ENCODE measurements at places on chromosomes 5 and 9.

GRCh38 chr9:89080193-89080592 lies 88.9 kb downstream of the S1PR3 start:
- no peak for DNase-seq

- DNase-seq, result no peak
Observed at GRCh38 chr5:148002451-148002850, 61.3 kb upstream of the SPINK5 start.

DNA sequence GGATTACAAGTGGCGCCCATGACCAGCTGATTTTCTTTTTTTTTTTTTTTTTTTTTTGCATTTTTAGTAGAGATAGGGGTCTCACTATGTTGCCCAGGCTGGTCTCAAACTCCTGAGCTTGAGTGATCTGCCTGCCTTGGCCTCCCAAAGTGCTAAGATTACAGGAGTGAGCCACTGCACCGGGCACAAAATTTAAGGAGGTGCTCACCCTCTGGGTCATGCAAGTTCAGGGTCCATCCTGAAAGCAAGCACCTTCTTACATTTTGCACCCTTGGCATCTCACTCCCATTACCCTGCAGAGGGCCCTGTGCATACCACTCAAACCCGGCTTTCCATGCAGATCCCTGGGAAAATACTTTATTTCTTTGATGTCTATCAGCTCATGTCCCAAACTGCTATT lies 95.6 kb upstream of the ADRA1B start:
- DNase-seq, result no peak

DNA sequence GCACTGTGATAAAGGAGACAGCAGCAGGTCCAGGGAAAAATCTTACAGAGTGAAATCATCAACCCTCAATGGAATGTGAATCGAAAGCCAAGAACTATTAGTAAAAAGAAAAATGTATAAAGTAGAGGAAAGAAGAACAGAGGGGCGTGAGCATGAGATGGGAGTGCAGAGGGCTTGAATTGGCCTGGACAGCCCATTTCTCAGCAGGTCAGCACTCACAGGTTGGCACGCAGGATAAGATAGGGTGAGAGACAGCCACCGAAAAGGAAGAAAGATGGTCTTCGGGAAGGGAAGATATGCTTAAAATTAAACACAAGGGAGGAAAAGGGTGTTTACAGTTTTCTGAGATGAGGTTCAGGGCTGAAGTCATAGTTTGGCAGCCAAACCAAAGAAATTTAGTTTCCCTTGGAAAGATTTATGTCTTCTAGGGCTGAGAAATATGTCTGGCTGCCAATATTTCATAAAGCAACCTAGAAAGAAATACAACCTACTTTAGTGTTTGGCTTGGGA lies 524.7 kb downstream of the SPATA31D1 start:
- no peak for DNase-seq

- DNase-seq, result no peak
Observed at GRCh38 chr9:1207686-1208085, 157.5 kb downstream of the DMRT2 start.

- no peak for DNase-seq
Observed at GRCh38 chr9:120904061-120904977, 22.3 kb downstream of the TRAF1 start.

DNA sequence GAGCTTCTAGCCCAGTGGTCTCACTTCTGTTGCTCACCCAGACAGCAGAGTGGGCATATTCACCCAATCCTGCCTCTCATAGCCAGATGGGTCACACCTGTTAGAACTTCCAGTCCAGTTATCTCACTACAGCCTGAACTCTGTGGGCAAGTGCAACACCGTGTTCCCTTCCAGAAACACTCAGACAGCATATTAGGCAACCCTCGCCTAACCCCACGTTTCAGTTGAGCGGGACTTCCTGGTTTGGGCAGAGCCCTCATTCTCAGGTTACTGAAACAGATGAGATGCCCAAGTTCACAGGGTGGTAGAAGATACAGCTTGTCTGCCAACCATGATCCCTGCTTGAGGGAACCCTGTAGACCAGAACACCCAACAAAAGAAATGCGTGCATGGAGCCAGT lies 538.2 kb downstream of the CYLC2 start:
- no peak for DNase-seq

DNA sequence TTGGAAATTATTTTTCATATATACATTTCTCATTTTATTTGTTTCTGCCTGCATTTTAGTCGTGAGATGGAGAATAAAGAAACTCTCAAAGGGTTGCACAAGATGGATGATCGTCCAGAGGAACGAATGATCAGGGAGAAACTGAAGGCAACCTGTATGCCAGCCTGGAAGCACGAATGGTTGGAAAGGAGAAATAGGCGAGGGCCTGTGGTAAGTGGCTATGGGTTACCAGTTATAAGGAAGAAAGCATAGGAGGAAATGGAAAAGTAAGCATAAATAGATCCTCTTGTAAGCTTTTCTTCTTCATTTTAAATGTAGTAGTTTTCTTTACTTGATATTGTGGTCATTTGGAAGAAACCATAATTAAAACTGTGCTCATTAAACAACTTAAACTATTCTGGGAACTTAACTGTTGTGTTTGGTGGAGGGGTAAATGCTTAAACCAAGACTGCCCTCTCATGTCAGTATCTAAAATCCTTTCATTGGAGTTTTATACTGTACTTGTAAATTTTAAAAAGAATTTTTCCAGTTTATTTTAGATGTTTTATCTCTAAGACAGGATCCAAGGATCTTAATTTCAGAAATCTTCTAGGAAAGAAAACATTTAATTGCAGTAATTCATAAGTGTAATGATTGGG lies 41.3 kb downstream of the MAP3K1 start:
- peak; percentile 21 for DNase-seq

- DNase-seq, result peak; percentile 8
Observed at GRCh38 chr9:504921-505740, 290.5 kb downstream of the DOCK8 start.

DNA sequence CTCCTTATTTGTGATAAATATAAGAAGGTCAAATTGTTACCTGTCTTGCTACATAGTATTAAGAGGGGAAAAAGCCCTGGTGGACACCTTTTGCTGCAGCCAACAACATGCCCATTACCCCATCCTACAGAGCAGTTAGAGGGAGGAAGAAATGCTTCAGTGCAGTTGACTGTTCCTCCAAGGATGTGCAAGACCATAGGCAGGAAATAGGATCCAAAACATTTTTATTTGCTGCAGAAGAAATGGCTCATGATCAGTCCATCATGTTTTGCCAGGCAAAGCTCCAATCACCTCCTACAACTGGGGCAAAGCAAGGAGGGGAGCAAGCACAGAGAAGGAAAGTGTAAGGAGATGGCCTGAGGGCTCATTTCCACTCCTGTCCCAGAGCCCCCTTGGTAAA lies 399.1 kb upstream of the PIK3R1 start:
- DNase-seq, result no peak

GRCh38 chr5:73093943-73094342 lies 26.4 kb upstream of the TMEM171 start:
- DNase-seq, result peak; percentile 67

GRCh38 chr5:154603953-154604679 lies 126.1 kb upstream of the HAND1 start:
- no peak for DNase-seq

GRCh38 chr5:56100439-56101176 lies 105.8 kb upstream of the IL6ST start:
- no peak for DNase-seq

- DNase-seq, result no peak
Observed at GRCh38 chr9:37801959-37802711, 1.5 kb downstream of the DCAF10 start.

DNA sequence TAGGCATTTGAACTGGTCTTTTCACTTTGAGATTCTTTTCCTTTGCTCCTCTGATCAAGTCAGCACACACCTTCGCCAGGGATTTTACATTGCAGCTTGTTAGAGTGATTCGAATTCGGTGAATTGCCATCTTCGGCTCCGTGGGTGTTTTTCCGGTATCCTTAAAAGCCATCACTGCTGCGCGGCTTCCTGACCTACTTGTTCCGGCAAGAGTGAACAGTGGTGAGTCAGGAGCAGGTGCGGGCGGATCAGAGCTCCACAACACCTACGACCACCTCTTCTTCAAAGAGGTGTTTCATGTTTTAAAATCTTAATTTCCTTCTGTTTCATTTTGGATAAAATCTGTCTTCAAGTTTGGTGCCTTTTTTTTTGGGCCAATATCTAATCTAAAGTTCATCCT lies 134.6 kb downstream of the TMC1 start:
- no peak for DNase-seq

DNA sequence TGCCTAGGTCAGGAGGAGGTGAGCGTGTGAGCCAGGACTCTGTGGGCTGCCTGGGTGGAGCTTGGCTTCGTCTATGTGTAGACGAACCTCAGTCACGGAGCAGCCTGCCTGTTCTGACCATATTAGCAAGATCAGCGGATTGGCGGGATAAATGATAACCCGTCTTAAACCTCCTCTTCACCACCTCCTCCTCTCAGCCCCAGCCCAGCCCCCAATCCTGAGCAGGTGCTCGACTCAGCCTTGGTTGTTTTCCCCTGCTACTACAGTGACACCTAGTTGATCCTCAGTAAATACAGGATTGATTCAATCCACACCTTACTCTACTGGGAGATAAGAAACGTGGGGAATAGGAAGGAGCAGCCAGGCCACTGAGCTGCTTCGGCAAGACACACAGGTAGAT lies 286.1 kb downstream of the IRX2 start:
- DNase-seq, result no peak

- no peak for DNase-seq
Observed at GRCh38 chr9:111533099-111533790, 8.3 kb downstream of the ZNF483 start.

- no peak for DNase-seq
Observed at GRCh38 chr5:171865471-171865870, 79.9 kb downstream of the SMIM23 start.

DNA sequence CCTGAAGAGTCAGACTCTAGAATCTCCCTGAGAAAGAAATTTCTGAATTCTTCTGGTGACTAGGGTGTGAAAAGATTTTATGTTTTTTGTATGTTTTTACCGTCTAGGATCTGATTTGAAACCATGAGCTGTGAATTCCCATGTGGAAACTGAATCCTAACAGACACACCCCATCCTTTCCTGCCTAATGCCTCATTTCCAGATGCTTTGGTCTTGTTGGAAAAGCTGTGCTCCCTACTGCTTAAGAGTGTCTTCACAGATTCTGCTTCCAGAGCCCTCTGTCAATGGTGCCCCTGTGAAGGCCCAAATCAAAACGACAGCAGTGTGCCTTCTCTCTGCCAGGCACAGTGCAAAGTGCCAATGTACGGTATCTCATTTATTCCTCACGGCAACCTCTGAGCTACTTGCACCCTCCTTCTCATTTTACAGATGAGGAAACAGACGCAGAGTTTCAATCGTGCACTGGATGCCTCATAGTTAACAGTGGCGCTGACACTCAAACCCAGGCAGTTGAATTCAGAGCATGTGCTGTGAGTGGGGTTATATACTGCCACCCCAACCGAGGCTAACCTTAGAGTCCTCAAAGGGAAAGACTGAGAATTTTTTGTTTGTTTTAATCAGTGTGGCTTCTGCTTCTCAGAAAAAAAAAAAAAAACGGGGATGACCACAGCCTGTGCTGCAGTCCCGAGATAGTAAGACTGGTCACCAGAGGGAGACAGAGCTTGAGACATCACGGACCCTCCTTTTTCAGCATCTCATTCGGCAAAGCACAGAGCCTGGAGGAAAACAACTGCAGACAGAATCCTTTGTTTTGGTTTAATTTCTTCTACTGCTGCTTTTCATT lies 188.4 kb downstream of the SNCAIP start:
- DNase-seq, result peak; percentile 47

DNA sequence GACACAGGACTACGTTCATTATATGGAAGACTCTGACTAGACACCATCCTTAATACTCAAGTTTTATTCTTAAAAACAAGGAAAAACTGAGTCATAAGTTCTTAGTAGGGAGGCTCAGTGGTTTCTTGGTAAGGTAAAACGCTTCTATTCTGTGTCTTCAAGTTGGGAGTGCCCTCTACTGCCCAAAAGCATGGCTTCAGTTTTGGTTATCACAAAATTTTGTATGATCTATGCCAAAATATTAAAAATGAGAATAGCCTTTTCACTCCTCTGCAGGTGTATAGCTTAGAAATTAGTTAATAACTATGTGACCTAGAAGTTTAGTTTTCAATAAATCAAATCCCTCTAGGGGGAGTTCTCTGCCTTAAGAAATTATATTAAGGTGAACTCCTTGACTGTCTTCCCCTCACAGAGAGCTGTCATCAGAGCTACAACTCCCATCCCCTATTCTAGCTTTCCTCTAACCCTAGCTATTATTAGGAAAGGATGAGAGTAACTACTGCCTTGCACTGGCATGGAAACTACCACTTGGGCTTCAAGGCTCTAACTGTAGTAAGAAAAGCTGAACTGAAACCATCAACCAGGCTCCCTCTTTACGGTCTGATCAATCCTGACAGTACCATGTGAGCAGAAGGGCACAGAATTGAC lies 189.7 kb downstream of the GNAQ start:
- DNase-seq, result no peak

- DNase-seq, result peak; percentile 68
Observed at GRCh38 chr5:126503602-126504104, 80.4 kb downstream of the GRAMD2B start.

DNA sequence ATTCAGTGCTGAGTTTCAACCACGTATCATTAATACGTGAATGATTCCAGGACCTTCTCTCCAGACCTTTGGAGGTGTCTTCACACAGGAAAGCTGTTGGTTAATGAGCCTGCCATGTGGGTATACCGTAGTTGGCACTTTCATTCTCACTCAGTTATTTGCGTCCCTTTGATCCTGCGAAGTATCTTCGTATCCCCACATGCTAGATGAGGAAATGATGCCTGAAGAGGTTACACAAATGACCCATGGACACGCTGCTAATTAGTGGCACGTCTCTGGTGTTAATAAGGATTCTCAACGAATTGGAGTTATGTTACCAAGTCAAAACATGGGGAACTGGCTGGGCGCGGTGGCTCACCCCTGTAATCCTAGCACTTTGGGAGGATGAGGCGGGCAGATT lies 65.7 kb upstream of the GNE start:
- DNase-seq, result no peak

DNA sequence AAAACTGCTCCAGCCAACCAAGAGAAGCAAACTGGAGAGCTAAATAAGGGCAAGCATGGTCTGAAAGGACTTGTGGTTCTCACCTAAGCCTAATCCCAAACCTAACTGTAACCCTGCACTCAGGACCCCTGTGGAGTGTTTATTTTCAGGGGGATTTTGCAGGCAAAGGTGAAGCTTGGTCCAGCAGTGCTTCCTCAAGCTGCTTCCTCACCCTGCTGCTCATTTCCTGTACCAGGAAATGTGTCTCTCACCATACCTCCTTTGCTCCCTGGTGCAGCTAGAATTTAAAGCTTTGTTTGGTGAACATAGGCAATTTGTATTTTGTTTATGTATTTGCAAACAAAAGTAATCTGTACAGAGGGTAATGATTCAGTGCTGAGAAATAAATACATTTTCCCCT lies 50.2 kb downstream of the CARTPT start:
- peak; percentile 80 for DNase-seq

- DNase-seq, result no peak
Observed at GRCh38 chr5:91171322-91171721, 211.8 kb downstream of the ARRDC3 start.

GRCh38 chr9:103985077-103985476 lies 109.0 kb upstream of the SMC2 start:
- DNase-seq, result no peak

- DNase-seq, result no peak
Observed at GRCh38 chr5:29550523-29550922, 1643.0 kb upstream of the CDH6 start.

GRCh38 chr5:9523090-9523823 lies 22.6 kb downstream of the SEMA5A start:
- DNase-seq, result no peak

GRCh38 chr5:175347027-175347426 lies 97.0 kb downstream of the DRD1 start:
- DNase-seq, result no peak

All from lung microvascular endothelial cell (primary cell).